Muscle of leg (tissue), 16 donors: ENCODE measurements at places on chromosomes 2 and 18. TPM values are rescaled to one million over a fixed set of nuclear protein-coding genes. Genes with fewer than 3 reads are reported as not detected.

GRCh38 chr2:184589261-184589660 is 9.1 kb upstream of the ZNF804A start:
- H3K4me3 ChIP-seq, result no peak overlapping the region
- no peak for DNase-seq
- no peak overlapping the region for H3K27ac ChIP-seq
- no peaks in the 10 kb centered on the region for H3K4me1 ChIP-seq

DNA sequence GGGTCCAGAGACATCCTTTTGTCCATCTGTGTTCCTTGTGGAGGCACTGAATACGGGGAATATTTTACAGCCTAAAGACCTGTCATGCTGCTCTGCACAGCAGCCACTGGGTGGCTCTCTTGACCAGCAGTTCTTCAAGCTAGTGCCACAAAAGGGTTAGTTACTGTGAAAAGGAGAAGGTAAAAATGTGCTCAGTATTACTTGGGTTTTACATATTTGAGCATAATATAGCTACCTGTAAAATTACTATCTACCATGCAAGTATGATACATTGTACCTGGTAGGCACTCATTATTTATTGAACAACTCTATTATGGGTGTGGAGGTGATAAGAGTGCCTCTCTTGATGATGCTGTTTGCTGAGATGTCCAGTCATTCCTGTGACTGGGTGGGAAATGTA is 23.6 kb downstream of the FZD5 start:
- H3K27ac ChIP-seq, result no peak overlapping the region
- H3K4me3 ChIP-seq, result no peak overlapping the region
- peak; percentile 77 for DNase-seq
- H3K36me3 ChIP-seq, result peaks cover 18% of the 10 kb centered on the region
- no peaks in the 10 kb centered on the region for H3K4me1 ChIP-seq
- no peaks in the 10 kb centered on the region for H3K27me3 ChIP-seq

DNA sequence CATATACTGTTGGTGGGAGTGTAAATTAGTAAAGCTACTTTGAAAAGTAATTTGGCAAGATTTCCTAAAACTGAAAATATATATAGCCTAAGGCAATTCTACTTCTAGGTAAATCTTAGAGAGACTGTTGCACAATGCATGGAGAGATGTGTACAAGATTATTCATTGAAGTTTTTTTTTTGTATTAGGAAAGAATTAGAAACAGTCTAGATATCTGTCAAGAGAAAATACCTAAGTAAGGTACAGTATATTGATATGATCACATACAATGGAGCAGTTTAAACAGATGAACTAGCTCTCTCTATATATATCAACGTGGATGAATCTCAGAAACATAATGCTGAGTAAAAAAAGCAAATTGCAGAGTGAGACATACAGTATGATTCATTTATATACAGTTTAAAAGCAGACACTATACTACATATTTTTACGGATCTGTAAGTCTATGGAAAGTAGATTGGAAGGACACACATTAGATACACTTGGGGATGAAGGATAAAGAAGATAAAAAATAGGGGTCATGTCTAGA is 59.3 kb upstream of the ACVR1 start:
- no peaks in the 10 kb centered on the region for H3K27me3 ChIP-seq
- no peak overlapping the region for H3K27ac ChIP-seq
- DNase-seq, result no peak
- no peaks in the 10 kb centered on the region for H3K36me3 ChIP-seq

GRCh38 chr2:98730707-98731040 is 258 bp downstream of the MGAT4A start:
- DNase-seq, result no peak
- no peaks in the 10 kb centered on the region for H3K36me3 ChIP-seq

DNA sequence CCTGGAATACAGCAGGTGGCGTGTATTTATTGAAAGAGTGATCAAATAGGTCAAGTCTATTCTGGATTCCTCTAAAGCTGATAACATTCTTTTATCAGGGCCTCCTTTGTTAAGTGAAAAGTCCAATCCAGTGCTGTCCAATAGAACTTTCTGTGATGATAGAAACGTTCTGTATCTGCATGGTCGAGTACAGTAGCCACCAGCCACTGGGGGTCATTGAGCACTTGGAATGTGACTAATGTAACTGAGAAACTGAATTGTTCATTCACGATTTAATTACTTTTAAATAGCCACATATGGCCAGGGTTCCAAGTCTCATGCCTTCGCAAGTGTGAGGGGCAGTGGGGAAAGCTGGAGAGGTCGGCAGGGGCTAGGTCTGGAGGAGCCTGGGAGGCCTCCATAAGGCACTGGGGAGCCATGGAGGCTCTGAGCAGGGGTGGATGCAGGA is 20.5 kb downstream of the SH2D6 start:
- DNase-seq, result no peak
- H3K27ac ChIP-seq, result no peak overlapping the region
- H3K36me3 ChIP-seq, result no peaks in the 10 kb centered on the region
- H3K4me3 ChIP-seq, result no peak overlapping the region

DNAH7 gene
- total RNA-seq, result 0.31 TPM

ARHGAP15 gene
- total RNA-seq, result 11.5 TPM
